CD4-positive, alpha-beta T cell treated with Interleukin-15 for 1 hour (primary cell): ENCODE measurements at places on chromosomes 3 and 15.

DNA sequence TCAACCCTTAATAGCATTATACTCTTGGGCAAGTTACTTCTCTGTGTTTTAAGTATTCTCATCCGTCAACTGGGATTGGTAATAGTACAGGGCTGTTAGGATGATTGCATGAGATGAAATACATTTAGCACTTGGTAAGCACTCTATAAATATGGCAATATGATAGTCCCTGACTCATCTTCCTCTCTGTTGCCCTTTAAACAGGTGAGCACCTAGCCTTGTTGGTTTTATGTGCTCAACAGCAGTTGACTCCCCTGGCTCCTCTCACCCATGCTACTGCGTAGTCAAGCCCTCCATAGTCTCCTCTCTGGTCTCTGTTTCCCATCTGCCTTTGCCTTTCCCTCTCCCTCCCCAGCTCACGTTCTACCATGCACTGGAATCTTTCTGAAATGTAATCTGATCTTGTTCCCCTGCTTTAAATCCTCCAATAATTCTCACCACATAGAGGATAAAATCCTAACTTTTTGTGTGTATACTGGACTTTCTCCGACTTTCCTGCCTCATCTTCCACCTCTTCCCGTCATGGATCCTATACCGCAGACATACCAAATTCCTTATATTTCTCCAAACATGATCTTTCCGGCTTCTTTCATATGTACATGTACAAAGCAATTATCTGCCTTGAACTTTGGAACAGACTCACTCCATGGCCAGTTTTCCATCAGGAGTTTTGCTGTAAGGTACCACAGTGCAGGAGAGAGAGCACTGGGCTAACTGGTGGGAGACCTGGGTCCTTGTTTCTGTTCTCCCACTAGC, 42.3 kb downstream of the FSD2 start:
- DNase-seq: no peak

DNA sequence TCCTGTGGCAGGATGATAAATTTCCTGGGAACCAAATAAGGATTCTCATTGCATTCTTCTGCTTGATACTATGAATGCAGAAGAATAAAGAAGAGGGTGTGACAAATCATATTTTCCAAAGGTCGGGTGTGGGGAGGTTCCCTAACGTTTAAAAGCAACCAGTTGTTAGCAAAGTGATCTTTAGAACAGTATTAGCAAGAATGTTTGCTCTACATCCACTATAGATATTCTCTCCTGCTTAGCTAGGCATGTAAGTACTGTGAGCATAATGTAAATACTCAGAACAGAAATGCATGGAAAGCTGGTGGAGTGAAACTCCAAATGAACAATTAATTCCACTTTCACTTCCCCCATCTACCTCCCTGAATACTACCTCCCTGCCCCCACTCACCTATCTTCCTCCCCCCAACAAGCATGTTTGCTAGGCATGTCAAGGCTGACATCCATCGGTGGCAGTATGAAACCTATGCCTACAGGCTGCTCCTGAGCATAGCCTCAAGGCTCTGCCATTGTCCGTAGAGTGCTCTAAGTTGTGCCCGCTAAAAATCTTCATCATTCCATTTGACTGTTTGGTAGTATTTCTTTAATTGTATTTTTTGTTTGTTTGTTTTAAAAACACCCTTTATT, 329.7 kb downstream of the TIGIT start:
- DNase-seq: no peak

- DNase-seq: no peak
Observed at GRCh38 chr3:105791919-105792786, 76.7 kb downstream of the CBLB start.

- no peak for DNase-seq
Observed at GRCh38 chr15:98522127-98522526, 126.2 kb upstream of the IGF1R start.

DNA sequence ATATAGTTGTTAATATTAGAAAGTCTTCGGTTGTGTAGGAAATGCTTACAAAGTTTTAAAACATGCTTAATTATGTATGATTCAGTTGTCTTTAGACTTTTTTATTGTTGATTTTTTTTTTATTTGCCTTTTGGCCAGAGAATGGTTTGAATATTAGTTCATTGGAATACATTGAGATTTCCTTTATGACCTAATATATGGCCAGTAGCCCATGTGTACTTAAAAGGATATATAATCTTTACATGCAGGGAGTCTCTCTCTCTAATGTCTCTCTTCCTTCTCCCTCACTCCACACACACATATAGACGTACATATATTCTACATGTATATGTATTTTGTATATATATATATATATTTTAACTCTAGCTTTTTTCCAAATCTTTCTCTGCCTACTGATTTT, 67.3 kb upstream of the SKIL start:
- DNase-seq: no peak

GRCh38 chr3:130853581-130853980, 40.3 kb upstream of the ATP2C1 start:
- no peak for DNase-seq

- no peak for DNase-seq
Observed at GRCh38 chr15:86439614-86440013, 359.9 kb downstream of the AGBL1 start.

DNA sequence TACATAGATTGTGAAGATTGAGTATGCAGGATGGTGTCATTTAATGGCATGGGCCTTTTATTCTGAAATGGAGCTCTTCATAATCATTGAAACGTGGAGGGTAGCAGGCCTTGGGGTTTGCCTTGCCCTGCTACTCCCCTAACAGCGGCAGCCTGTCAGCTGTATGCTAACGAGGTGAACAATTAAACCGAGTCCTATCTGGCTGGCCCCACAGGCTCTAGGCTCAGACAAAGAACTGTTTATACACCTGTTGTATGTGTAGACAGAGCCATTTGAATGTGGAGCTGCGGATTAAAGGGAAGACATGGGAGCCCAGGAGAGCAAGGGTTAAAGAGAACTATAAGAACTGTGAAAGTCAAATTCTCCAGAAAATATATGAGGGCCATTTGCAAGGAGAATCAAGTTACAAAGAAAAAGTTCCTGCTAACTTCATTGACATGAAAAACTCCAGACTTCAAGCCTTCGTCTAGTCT, 116.7 kb upstream of the CGNL1 start:
- DNase-seq: no peak

GRCh38 chr3:190384309-190384756, 3.6 kb upstream of the CLDN16 start:
- DNase-seq: no peak

- no peak for DNase-seq
Observed at GRCh38 chr3:98012979-98013378, 22.1 kb downstream of the GABRR3 start.

DNA sequence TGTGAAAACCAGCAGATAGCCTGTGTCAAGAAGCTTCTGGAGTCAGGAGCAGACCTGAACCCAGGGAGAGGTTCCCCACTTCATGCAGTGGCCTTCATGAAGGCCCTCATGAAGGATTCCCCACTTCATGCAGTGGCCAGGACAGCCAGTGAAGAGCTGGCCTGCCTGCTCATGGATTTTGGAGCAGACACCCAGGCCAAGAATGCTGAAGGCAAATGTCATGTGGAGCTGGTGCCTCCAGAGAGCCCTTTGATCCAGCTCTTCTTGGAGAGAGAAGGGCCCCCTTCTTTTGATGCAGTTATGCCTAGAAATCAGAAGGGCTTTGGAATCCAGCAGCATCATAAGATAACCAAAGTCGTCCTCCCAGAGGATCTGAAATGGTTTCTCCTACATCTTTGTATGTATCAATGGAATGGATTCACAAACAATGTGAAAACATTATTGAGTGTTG, 103.9 kb upstream of the CHD2 start:
- no peak for DNase-seq

GRCh38 chr15:68339481-68339880, 61.9 kb downstream of the FEM1B start:
- no peak for DNase-seq

- peak; percentile 12 for DNase-seq
Observed at GRCh38 chr3:52090131-52090932, 34.0 kb upstream of the DUSP7 start.

- DNase-seq: peak; percentile 25
Observed at GRCh38 chr3:184710870-184711492, 883 bp downstream of the MAGEF1 start.

DNA sequence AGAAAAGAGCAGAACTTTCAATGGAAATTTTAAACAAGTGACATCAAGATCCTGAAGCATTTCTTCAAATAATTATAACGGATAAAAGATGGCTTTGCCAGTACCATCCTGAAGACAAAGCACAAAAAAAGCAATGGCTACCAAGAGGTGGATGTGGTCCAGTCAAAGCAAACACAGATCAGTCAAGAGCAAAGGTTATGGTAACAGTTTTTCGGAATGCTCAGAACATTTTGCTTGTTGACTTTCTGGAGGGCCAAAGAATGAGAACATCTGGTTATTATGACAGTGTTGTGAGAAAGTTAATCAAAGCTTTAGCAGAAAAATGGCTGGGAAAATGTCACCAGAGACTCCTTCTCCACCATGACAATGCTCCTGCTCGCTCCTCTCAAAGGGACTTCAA, 31.5 kb downstream of the FEM1B start:
- no peak for DNase-seq

DNA sequence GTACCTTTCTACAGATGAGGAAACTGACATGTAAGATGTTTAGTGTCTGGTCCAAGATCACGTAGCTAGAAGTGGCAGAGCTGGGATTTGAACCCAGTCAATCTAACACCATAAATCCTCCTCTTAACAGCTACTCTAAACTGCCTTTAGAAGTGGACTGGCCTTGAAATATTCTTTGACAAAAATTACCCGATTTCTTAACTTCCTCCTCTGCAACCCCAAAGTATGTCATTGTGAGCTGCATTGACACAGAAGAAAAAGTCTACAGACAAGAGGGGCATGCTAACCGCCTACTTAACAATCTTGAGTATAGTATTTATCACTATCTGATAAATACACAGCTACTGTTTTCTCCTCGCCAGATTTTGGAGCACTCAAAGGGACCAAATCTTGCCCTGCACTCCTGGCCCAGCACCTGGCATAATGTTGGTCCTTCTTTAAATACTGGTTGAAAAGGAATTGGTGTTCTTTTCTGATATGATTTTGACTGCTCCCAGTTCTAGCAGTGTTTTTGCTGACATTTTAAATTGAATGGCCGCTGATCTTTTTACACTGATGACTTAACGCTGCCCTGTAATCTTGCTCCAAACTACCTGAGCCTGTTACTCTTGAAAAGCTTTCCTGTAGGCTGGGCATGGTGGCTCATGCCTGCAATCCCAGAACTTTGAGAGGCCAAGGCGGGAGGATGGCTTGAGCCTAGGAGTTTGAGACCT, 36.9 kb downstream of the ITPR1 start:
- DNase-seq: no peak

GRCh38 chr3:65291448-65292125, 603.8 kb upstream of the ADAMTS9 start:
- no peak for DNase-seq

DNA sequence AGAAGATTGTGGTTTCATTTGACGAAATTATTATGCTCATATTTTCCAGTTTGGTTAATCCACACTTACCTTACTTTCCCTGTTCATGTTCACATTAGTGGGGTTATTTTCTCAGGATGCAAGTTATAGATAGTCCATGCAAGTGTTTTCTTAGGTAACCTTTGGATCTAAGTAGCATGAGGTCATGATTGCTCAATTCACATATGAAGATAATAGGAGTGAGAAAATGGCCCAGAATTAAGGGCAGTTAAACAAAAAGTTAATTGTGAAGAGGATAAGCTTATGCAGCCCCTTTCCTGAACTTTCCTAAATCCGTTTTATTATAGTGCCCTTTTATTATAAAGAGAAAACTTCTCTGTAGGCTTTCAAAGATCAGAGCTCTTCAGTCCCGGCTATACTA, 83.4 kb downstream of the CD200R1L start:
- DNase-seq: no peak

DNA sequence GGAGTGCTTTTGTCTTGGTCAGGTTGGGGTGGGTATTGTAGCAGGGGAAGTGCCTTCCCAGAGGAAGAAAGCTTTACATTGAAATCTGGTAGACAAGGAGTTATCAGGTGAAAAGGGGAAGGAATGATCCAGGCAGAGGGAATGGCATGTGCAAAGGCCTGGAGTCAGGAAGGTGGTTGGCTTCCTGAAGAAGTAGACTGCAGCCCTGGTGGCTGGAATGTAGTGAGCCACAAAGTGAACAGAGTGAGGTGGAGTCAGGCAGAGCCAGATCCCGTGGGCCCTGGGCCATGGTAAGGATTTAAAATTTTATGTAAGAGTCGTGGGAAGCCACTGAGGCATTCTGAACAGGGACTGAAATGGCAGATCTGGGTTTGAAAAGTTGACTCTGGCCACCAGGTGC, 58.3 kb downstream of the RAB11A start:
- DNase-seq: no peak

GRCh38 chr3:192514081-192514753, 213.1 kb downstream of the FGF12 start:
- no peak for DNase-seq

- no peak for DNase-seq
Observed at GRCh38 chr3:71672340-71672739, 52.9 kb downstream of the EIF4E3 start.

DNA sequence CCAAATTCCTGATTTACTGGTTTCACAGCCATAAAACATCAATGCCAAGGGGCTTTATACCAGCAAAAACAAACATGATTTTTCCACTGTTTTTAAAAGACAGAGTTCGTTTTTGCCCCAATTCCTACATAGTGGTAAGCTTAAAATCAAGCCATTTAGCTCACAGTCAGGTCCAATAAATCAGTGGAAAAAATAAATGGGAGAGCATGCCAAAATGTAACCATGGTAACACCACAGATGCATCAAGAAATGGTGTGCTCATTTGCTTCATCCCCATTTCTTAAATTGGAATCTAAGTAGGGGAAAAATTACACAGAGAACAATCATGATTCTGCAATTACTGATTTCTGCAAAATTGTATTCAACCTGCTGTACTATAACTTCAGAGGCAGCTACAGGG, 418.8 kb downstream of the MAGI1 start:
- DNase-seq: no peak

- DNase-seq: no peak
Observed at GRCh38 chr15:73940061-73940981, 14.1 kb downstream of the LOXL1 start.

DNA sequence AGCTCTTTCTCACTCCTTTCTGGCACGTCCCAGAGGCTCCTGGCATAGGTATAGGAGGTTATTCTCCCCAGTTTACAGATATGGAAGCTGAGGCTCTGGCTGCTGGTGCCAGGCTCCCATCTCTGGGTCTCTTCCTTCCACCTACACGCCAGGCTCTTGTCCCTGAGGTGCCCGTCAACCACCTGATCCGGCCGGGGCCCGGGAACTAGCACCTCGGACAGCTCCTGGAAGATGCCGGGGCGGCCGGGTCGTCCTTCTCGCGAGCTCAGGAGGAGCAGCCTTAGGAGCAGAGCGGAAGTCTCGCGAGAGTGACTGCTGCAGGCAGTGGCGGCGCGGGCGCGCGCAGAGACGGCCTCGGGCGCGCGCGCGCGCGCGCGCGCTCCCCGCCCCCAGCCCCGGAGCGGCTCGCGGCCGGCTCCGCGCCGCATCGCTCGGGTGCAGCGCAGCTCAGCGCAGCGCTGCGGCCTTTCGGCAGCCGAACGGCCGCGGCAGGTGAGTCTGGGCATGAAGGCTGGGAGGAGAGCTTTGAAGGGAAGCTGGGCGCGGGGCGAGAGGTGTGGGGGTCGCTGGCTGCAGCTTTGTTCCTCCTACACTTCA, at the start of gene SCAMP5:
TSS of gene SCAMP5 (plus strand) at position 382 of the 597 bp plus-strand sequence. CDS start 16,277 bp downstream, outside the sequence.
- DNase-seq: peak; percentile 90

- DNase-seq: no peak
Observed at GRCh38 chr15:100613208-100613607, 10.8 kb downstream of the ASB7 start.

- DNase-seq: no peak
Observed at GRCh38 chr15:36738817-36739216, 159.4 kb downstream of the CDIN1 start.

GRCh38 chr3:192958219-192958872, 40.7 kb upstream of the MB21D2 start:
- DNase-seq: no peak

- DNase-seq: no peak
Observed at GRCh38 chr3:73448761-73449301, 175.9 kb downstream of the PDZRN3 start.
